ENCODE measurements at places on chromosomes 2 and 18.

GRCh38 chr2:175832866-175833265 is 169.2 kb downstream of the LNPK start:
- no peak for DNase-seq

DNA sequence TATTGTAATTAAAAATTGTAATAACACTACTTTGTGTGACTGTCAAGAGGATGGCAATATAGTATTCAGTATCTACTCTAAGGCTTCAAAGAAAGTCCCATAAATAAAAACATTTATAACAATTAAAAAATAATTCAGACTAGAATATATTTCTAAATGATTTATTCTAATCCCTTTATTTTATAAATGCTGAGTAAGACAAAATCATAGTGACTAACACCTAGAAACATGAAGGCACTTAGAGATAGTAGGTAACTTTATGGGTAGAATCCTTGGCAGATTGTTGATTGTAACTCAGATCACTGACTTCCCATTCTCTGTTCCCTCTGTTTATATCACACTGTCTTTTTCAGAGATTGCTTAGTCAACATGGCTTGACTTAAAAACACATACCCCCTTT is 78.6 kb upstream of the EPB41L5 start:
- DNase-seq = no peak

- DNase-seq = no peak
These were observed 133.0 kb upstream of the MYT1L start for GRCh38 chr2:2464094-2464493.

DNA sequence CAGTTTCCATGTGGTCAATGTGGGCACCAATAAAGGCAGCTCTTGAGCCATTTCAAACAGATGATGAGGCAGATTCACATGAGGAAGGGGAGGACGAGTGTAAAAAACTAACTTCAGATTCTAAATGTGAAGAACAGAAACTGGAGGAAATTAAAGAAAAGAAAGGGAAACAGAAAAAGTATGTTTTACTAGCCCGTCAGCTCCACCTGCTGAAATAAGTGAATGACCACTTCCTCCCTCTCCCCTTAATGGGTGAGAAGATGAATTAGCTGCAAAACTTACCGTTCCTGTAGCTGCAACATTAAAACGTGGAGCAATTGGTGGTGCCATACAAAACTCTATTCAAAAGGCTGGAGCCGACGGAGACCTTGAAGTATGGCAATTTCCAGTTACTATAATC is 203.5 kb downstream of the UXS1 start:
- DNase-seq = no peak

DNA sequence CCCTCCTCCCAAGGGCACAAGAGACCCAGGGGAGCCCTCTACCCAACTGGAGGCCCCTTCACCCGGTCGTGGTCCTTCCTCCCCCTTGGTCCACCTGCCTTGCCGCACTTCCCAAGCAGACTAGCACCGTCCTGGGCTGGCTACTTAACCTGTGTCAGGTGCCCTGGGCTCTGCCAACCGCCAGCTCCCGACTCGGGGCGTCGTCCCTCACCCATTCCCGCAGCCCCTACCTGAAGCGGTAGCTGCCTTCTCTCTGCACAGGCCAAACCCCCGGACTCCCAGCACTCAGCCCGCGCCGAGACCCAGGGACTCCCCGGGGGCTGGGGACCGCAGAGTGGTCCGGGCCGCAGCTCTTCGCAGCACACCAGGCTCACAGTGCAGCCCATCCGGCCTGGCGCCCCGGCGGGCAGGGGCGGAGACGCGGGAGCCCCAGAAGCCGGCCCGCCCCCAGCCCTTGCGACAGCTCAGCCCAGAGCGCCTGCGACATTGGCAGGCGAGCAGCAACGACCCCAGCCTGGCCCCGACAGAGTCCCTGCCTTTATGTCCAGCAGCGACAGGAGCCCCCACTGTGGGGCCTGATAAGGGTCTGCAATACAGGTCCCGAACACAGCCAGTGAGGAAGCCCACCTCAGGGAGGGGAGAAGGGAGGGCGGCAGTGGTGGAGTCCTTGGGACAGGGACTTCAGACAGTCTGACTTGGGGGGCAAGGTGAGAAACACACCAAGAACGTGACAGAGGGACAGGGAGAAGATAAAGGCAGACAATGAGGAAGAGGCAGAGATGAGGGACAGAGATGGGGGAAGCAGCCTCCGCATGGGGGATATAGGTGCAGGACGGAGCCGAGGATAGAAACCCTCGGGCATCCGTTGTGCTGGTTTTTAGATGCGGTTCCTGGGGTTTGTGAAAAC is 31.0 kb upstream of the TNS1 start:
- DNase-seq = peak; percentile 61

GRCh38 chr18:79515331-79515730 is 119.6 kb downstream of the NFATC1 start:
- peak; percentile 48 for DNase-seq

DNA sequence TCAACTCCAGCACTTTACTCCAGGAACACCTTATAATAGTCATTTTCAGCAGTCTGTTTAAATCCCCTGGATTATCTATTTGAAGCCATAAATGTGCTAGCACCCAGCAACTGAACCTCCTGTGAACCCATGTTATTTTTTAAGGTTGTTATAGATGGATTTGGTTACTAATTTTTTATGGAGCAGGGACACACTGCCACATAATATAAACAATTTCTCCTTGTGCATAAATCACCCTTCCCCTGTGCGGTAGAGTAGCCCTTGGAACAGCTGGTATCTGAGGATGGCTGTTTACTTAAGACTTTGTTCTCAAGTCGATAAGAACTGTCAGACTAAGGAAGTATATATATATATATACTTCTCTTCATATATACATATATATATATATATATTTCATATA is 367.4 kb downstream of the EPHA4 start:
- DNase-seq = no peak

GRCh38 chr18:75003764-75004690 is 204.9 kb downstream of the PTGR3 start:
- no peak for DNase-seq

DNA sequence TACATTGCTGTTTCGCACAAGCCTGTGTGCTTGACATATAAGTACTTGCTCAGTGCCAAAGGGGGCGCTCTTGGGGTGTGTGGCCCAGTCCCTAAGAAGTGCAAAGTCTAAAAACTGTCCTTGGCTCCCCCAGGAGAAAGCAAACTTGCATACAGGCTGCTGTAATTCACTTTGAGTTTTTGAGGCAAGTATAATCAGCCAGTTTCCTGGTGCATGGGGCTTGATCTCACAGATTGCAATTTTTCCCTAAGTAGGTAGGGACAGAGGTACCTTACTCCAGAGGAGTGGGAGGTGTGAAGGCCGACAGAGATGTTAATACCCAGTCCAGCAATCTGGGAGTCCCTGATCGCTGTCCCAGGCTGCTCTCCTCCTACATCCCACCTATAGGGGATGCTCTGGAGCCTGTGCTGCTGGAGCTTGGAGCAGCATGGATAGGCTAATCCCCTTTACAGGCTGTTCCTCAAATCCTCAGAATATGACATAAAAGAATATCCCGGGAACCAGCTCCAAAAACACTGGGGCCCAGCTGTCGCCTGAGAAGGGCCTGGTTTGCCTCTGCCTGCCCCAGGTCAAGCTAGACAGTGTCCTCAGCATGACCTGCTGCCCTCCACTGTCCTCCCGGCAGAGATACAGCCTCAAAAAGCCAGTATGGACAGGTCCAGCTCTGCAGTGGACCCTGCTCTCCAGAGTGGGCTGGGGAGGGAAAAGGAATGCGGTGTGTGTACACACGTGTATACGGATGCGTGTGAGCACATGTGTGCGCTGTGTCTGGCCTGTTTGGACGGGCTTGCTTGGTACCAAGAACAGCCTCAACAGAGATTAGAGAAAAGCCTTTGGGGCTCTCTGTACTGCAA is 136.5 kb upstream of the HAAO start:
- no peak for DNase-seq

GRCh38 chr2:160652236-160652635 is 158.6 kb upstream of the RBMS1 start:
- peak; percentile 68 for DNase-seq

GRCh38 chr2:206105541-206105940 is 19.6 kb upstream of the INO80D start:
- DNase-seq = no peak

GRCh38 chr2:168312036-168312822 is 64.8 kb upstream of the STK39 start:
- DNase-seq = no peak

DNA sequence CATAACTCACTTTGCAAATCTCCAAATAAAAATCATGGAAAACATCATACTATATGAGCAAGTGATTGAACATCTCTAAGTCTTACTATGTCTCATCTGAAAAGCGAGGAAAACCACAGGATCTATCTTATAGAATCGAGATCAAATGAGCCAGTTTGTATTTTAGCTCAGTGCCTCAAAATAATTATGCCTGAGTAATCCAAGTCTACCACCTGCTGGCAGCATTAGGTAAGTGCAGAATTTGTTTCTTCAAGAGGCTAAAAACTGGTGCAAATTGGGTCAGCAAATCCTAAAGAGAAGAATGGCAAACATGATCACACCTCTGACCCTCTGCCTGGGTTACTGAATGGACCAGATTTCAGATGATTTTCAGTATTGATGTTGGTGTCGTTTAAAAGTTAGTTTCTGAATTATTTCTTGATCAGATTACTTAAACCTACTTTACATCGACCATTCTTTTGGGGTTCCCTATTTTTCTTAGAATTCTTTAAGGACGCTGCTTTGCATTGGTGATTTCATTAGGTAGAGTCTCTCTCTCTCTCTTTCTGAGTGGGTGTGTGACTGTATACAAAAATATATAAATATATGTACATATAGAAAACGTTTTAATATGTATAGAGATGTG is 12.7 kb upstream of the FHOD3 start:
- DNase-seq = no peak

GRCh38 chr18:78540636-78541529 is 438.7 kb upstream of the SALL3 start:
- DNase-seq = no peak

DNA sequence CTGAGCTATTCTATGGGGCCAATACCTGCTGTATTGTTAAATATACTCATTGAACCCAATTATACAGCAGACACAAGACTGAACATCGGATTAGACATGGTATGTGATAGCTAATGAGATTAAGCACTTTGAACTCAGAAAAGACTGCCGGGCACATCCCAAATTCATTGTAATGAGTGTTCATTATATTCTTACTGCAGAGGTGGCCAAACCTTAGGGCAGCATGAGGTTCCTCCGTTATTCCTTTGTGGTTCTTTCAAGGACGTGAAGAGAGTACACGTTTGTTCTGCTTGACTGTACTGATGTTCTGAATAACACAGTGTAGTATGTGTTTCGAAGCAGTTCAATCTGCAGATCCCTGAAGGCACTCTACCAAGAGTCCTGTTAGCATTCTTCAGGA is 78.4 kb downstream of the KIF5C start:
- DNase-seq = no peak

GRCh38 chr2:224293976-224294375 is 107.9 kb downstream of the FAM124B start:
- DNase-seq = no peak

GRCh38 chr2:55010149-55010591 is 40.1 kb downstream of the RTN4 start:
- no peak for DNase-seq

DNA sequence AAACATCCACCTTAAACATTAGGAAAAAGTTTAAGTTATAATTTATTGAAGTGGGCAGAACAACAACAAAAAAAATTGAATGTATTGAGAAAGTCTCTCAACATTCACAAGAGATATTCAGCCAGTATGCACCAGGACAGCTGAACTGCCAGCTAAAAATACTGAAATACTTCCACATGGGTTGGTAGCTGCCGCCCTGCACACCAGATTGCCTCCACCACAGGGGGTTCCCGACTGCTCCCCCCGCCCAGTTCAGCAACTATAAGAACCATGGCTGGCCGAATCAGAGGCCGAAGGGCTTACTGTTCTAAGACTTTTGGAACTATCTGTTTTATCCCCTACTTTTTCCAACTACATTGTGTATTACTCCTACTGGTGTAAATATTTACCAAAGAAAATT is 150.0 kb upstream of the LRP1B start:
- DNase-seq = no peak

- no peak for DNase-seq
These were observed 175.2 kb downstream of the METTL4 start for GRCh38 chr18:2396162-2396505.

DNA sequence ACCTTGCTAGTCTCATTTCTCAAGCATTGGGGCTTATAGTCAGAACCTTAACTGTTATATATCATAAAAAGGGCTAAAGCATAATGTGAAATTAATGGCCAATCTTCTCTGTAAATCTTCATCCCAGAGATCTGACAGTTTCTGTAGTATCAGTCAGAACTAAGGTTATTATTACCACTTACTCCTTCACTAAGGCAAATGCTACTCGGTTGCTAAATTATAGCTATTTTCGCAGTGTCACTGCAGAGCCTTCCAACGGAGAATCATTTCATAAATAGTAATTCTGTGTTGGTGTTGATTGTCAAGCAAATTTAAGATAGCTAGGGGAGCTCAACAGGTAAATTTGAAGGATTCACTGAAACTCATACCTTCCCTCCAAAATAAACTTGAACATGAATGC is 258.0 kb downstream of the METTL4 start:
- no peak for DNase-seq

DNA sequence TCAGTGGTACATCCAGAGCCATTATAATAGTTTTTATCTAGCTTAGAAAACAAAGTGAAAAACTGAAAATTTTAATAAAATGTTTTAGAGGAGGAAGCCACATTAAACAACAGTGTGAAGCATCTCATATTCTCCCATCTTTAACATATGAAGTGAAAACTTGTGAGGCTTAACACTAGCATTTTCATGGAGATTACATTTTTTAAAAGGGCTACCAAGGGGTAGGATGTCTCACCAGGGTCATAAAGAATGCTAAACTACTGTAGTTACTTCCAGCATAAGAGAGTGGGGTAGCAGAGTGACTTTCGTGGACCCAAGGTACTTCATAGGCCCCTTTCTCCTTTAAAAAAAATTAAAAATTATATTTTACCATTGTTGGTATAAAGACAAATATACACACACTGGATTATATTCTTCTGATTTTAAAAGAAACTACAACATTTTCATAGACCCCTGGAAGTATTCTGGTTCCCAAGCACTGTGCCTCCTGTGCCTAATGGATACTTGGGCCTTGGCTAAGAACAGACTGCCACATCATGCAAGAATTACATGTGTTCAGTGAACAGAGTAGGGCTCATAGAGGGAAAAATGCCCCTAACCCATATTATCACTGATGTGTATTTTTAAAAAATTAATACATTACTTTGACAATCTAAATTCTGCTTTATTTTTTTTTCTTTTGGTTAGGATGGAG is 148.4 kb downstream of the SLC39A10 start:
- no peak for DNase-seq

GRCh38 chr2:18445433-18446320 is 114.8 kb downstream of the RDH14 start:
- no peak for DNase-seq

- no peak for DNase-seq
These were observed 161.8 kb downstream of the PRKCE start for GRCh38 chr2:45813003-45813941.

DNA sequence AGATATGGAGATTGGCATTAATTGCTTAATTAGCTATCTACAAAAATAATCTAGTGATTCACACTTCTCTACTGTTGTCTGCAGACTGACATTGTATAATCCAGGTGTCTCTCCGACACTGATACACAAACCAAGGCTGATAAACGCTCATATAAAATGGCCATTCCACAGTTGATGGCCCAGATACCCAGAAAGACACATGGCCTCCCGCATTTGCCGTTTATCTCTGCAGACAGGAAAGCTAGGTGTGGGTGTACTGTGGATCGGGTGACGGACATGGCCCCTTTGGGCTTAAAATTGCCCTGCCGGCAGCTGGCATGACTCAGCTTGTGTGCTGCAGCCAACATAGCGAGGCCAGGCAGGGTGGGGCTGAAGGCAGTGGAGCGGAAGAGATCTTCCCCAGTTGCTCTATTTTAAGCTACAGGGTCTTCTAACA is 18.5 kb downstream of the PMAIP1 start:
- no peak for DNase-seq
